ENCODE measurements at places on chromosomes 16 and 17.

DNA sequence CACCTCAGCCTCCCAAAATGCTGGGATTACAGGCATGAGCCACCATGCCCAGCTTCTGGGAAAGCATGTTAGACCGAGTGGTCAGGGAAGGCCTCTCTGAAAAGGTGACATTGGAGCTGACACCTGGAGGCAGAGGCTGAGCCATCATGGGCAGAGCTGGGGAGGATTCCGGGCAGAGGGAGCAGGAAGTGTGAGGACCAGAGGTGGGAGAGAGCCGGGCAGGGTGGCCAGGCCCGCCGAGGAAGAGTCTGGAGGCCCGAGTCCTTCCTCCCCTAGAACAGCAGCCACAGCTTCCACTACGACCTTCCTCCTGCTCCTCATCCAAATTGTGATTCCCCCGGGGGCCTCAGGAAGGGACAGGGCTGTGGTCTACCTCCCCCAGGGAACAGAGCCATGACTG, 74.7 kb downstream of the COG7 start:
- no peak for DNase-seq

- DNase-seq = no peak
Observed at GRCh38 chr17:40541060-40541872, 24.0 kb downstream of the CCR7 start.

GRCh38 chr16:78705694-78706093, 606.2 kb downstream of the WWOX start:
- no peak for DNase-seq

- DNase-seq = no peak
Observed at GRCh38 chr17:73503560-73503959, 140.7 kb downstream of the SDK2 start.

DNA sequence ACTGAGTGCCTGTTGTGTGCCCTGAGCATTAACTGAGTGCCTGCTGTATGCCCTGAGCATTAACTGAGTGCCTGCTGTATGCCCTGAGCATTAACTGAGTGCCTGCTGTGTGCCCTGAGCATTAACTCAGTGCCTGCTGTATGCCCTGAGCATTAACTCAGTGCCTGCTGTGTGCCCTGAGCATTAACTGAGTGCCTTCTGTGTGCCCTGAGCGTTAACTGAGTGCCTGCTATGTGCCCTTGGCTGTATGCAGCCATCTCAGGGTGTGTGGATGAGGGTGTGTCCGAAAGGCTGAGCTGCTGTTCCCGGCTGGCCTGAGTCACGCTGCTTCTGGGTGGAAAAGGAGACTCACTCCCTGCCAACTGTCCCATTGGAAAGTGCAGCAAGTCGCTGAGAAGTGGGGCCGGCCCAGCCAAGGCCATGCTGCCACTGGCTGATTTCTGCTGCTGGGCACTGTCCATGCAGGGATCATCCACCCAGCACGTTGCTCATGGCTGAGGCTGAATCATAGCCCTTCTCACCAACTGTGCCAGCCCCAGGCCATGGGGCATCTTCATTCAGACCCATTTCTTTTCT, 113.8 kb downstream of the OR1D5 start:
- DNase-seq = no peak

GRCh38 chr17:48990882-48991357, 6.3 kb upstream of the IGF2BP1 start:
- no peak for DNase-seq

DNA sequence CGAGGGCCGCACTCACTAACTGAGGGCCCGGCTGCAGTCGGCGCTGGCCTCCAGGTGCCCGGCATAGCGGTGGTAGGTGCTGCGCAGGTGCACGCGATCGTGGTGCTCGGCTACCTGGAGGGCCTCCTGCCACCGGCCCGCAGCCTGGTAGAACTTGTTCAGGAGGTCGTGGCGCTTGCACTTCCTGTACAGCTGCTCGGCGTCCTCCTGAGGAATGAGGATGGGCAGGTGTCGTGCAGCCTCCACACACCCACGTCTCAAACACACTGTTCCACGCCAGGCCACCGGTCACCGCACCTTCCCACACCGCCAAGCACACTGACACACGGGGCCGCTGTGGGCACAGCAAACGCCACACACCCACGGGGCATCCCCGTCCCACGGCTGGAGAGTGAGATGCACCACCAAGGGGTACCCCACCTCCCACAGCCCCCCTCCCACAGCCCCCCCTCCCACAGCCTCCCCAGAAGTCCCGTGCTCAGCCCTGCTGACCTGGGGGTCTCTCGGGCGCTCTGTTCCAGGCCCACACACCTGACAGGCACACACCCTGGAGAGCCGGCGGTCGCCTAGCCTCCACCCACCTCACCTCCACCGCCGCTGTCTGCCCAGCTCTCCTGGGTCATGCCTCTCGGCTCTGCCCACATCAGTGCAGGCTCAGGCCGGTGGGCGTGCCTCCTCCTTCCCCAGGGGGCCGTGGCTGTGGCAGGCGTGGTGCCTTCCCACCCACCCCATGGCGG, 7.4 kb upstream of the TMEM204 start:
- no peak for DNase-seq

DNA sequence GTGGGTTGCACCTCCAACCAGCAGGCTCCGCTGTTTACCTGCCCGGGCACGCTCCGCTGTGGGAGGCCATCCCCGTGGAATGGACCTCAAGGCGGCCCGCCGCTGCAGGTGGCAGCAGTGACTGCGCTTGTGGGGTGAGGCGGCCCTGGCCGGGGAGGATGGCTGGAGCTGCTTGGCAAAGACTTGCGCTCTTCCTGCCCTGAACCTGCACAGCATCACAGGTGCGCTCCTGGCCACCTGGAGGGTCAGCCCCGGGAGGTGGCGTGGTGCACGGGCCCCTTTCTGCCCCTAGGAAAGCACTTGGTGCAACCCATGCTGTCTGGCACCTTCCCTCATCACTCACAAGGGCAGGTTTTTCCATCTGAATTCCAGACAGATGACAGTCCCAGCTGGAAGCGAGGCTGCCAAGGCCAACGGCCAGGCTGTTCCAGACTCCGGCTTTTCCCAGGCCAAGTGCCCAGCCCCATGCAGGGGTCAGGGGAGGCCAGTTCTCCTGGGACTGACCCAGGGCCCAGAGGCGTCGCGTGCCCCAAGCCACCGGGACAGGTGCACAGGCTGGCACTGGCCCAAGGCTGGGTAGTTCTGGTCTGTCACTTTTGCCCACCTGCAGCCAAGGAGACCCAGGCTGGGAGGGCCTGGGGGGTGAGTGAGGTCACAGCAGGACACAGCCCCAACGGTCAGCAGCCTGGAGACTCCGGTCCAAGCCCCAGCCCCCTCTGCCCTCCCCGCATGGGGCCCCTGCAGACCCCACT, 13.3 kb downstream of the UTS2R start:
- no peak for DNase-seq

- DNase-seq = no peak
Observed at GRCh38 chr17:58047376-58048150, 35.7 kb upstream of the DYNLL2 start.

- DNase-seq = no peak
Observed at GRCh38 chr17:7413346-7413985, 5.8 kb downstream of the NLGN2 start.

DNA sequence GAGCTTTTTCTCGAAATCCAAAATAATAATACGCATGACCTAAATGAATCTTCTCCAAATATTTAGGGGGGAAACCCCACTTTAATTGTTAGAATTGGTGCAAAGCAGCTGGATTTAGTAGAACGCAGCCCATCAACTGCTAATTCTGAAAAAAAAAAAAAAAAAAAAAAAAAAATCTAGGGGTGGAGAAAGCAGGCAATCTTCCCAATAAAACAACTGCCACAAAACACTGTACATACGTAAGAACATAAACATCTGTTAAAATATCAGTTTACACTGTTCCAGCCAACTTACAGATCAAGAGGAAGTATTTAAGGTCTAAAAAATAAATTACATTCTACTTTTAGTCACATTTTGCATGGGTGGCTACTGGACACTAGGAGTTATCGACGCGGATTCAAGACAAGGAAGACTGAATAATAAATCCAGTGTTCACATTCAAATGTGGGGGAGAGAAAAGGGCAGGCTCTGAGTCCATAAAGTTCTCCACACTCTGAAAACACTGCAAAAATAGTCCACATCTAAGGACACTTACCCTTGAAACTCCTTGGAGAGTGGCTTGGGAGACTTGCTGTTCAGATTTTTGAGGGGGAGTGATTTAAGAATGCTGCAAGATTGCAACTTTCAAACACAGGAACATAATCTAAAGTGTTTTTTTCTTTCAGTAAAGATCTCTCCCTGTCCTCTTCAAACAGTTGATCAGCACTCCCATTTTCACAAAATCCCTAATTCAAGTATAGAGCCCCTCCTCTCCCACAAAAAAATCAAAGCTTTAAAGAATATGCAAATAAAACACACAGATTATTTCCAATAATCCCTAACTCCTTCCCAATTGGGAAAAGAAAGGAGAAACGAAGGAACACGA, 1.3 kb downstream of the APPBP2 start:
- no peak for DNase-seq

DNA sequence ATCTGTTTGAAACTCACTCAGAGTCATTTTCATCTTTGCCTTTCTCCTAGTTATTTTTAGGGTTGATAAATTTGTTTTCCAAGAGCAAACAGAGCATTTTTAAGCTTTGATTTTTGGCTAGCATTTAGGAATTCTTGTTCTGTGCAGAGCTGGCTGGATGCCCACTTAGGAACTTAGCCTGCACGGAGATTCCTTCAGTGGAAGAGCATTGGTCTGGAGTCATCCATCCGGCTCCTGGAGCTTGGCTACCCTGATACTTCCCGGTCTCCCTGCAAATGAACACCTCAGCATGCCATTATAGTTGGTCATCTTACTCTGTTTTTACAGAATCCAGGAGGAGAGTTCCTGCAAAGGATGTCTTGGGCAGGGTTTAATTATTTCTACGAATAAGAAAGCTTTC, 57.1 kb downstream of the SPECC1 start:
- no peak for DNase-seq

GRCh38 chr16:87323727-87324410, 6.7 kb upstream of the C16orf95 start:
- no peak for DNase-seq

DNA sequence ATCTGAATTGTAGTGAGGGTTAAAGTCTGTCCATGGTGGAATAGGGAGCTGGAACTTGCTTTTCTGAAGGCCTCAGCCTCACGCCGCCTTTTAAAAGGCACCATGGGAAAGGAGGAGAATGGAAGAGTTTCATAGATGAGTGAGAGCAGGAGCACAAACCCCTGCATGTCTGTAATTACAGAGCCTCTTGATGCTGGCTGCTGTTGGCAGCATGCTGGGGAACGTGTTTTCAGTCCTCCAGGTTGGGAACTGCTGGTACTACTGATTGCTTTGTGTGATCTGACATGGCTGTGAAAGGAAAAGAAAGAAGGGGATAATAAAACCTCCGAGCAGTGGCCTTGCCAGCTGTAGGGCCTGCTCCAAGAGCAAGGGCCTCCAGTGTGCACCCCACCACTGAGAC, 16.8 kb upstream of the DYNLL2 start:
- DNase-seq = no peak

DNA sequence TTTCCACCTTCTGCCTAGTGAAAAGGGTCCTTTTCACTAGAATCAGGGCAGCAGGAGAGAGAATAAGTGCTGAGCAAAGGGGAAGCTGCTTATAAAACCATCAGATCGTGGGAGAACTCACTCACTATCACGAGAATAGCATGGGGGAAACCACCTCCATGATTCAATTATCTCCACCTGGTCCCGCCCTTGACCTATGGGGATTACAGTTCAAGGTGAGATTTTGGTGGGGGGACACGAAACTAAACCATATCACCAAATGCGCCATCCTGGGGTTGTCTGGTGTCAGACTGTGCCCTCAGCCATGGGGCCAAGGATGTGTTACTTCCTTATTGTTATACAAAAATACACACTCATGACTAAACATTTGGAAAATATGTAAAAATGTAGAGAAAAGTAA, 10.4 kb upstream of the KATNB1 start:
- no peak for DNase-seq

GRCh38 chr16:7405166-7405565, 72.5 kb downstream of the RBFOX1 start:
- peak; percentile 57 for DNase-seq

GRCh38 chr17:68307443-68307842, 16.1 kb downstream of the ARSG start:
- no peak for DNase-seq

DNA sequence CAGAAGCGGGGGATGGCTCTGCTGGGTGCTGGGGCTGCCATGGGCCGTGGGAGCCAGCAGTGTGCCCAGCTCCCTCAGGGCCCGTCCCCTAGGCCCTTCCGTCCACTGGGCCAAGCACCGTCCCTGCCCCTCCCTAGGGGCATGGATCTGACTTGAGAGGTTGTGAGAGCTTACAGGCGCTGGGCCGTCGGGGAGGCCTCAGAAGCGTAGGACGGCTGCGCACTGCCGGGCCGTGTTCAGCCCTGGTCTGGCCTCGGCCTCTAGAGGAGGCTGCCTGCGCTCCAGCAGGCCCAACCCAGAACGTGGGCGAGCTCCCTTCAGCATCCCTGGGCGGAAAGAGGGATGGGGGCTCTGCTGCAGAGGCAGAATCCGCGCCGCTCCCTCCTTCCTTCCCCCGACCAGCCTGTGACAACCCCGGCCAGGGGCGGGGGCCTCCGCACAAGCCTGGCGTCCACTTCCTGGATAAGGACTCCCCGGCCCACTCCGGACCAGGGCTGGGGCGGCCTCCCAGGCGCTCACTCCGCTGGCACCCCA, 685 bp upstream of the MPG start:
- DNase-seq = no peak

DNA sequence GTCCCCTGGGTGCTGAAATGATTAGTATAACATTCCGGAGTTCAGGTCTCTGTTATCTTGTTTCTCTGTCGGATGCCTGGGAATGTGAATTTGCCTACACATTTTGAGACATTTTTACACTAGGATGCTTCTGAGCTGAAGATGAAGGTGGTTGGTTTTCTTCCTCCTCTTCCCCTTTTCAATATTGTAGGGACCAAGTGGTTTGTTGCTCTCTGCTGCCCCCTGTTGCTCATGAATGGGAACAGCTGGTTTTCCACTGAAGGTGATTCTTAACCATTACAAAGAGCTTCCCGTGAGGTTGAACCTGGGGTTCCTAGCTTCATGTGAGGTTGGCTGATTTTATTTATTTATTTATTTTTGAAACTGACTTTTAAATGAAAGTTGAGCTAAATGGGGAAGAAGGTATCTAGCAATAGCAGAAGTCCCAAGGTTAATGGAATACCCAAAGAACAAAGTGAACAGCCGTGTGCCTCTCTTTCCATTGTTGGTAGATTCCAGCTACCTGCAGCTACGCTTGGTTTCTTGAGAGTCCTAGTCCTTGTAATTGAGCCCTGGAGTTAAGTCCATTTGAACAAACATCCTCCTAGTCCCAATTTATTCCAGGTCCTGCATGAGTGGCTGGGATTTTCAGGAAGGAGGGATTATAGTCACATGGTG, 983.9 kb upstream of the EEF2KMT start:
- DNase-seq = no peak

GRCh38 chr17:81354252-81354953, 40.9 kb upstream of the BAHCC1 start:
- DNase-seq = no peak

GRCh38 chr16:84660973-84661372, 12.7 kb downstream of the KLHL36 start:
- DNase-seq = no peak

- DNase-seq = no peak
Observed at GRCh38 chr17:40588552-40588951, 23.3 kb upstream of the CCR7 start.

GRCh38 chr16:9706217-9706836, 475.9 kb downstream of the GRIN2A start:
- DNase-seq = no peak

Data from nucleus accumbens (tissue), 56 donors.